Lower lobe of right lung (tissue), 2 donors: ENCODE measurements at places on chromosomes 7 and 10. TPM values are rescaled to one million over a fixed set of nuclear protein-coding genes. Genes with fewer than 3 reads are reported as not detected.

DNA sequence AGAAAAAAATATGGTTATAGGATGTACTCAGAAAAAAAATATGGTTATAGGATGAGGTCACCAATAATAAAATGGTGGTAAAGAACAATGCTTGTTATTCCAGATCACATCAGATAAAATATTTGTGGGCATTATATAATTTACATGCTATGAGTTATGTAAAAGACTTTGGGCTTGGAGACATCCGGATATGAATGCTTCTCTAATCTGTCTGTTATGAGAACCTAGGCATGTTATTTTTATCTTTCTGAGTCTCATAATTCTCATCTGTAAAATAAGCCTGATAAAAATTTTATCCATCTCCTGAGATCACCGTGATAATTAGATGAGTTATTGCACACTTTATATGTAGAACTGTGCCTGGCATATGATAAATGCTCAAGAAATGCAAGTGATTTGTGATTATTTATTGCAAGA lies 37.8 kb downstream of the DKK1 start:
- H3K4me3 ChIP-seq = no peak overlapping the region
- H3K27me3 ChIP-seq = no peaks in the 10 kb centered on the region
- H3K4me1 ChIP-seq = no peaks in the 10 kb centered on the region
- no peaks in the 10 kb centered on the region for H3K36me3 ChIP-seq
- DNase-seq = no peak

FFAR4 gene
- total RNA-seq = 13.7 TPM

- H3K36me3 ChIP-seq = peaks cover 38% of the 10 kb centered on the region
- no peak overlapping the region for H3K27ac ChIP-seq
- no peaks in the 10 kb centered on the region for H3K27me3 ChIP-seq
- peaks cover 26% of the 10 kb centered on the region for H3K4me1 ChIP-seq
- peak overlapping the region; percentile 80 for H3K4me3 ChIP-seq
- DNase-seq = no peak
These were observed 125.0 kb upstream of the ZNF746 start for GRCh38 chr7:149622444-149623210.

CAMK2B gene
- 0.30 TPM for total RNA-seq

DNA sequence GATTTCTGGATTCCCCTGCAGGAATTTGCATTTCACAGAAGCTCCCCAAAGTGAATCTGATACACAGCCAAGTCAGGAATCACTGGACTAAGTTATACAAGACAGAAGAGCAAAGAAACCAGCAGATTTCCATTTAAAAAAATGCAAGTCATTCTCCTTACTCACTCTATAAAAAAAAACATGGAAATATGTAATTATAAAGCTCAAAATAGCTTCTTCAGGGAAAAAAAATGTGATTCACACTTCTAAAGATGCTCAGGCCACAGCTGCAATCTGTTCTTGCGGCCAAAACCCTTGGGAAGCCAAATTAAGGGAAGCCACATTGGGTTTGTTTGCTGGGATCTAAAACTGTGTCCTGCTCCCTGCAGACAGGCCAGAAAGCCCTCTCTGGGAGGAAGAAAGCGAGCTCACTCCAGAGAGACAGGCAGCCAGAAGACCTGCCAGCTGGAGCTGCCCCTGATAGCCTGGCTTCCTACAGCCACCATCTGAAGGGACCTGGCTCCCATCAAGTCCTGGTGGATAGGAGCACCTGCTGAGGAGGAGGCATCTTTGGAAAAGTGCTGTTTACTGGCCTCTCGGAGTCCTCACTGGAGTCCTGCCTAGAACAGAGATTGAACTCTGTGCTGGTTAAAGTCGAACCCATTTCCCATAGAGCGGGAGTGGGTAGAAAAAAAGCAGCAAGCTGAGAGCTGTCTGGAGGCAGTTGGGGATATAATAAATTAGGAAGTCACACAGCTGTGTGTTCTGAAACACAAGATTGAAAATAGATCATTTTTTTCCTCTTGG lies 359.2 kb upstream of the AOAH start:
- H3K4me1 ChIP-seq = peaks cover 16% of the 10 kb centered on the region
- no peaks in the 10 kb centered on the region for H3K27me3 ChIP-seq
- no peak for DNase-seq
- H3K27ac ChIP-seq = peak overlapping the region; percentile 47
- no peaks in the 10 kb centered on the region for H3K36me3 ChIP-seq

FAM13C gene
- total RNA-seq = 13.9 TPM

DNA sequence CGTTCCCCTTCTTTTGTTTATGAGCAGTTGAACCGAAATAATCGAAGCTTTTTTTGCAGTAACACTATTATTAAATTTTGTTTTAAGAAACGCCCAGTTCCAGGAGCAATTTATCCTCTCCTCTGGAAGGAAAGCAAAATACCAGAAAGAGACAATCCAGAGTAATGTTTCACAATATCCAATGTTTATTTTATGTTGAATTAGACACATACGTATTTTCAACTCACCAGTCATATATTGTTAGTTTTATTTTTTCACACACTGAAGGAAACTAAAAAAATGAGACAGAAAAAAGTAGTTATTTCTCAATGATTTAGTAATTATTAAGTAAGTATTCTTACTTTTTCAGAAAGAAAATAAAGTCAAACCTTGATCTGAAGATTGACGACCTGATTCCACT lies 85.1 kb downstream of the MYOF start:
- no peak overlapping the region for H3K27ac ChIP-seq
- H3K27me3 ChIP-seq = no peaks in the 10 kb centered on the region
- H3K4me1 ChIP-seq = no peaks in the 10 kb centered on the region
- peaks cover 52% of the 10 kb centered on the region for H3K36me3 ChIP-seq

GIMAP6 gene
- total RNA-seq = 69.3 TPM

GRCh38 chr7:154844499-154844898 lies 158.4 kb downstream of the PAXIP1 start:
- no peak for DNase-seq
- H3K4me3 ChIP-seq = no peak overlapping the region
- H3K4me1 ChIP-seq = no peaks in the 10 kb centered on the region
- peaks cover 9% of the 10 kb centered on the region for H3K27me3 ChIP-seq
- H3K27ac ChIP-seq = no peak overlapping the region

- DNase-seq = no peak
- H3K27me3 ChIP-seq = no peaks in the 10 kb centered on the region
- no peak overlapping the region for H3K4me3 ChIP-seq
These were observed 21.2 kb downstream of the PDE1C start for GRCh38 chr7:32048970-32049491.

TNRC18 gene
- 104 TPM for total RNA-seq

- no peak for DNase-seq
- H3K27ac ChIP-seq = no peak overlapping the region
- peaks cover 68% of the 10 kb centered on the region for H3K4me1 ChIP-seq
- H3K4me3 ChIP-seq = no peak overlapping the region
- H3K36me3 ChIP-seq = no peaks in the 10 kb centered on the region
These were observed 37.2 kb downstream of the MKLN1 start for GRCh38 chr7:131364767-131365344.

NCF1 gene
- total RNA-seq = 50.8 TPM

- H3K27me3 ChIP-seq = no peaks in the 10 kb centered on the region
- DNase-seq = no peak
- H3K4me1 ChIP-seq = no peaks in the 10 kb centered on the region
These were observed 513.4 kb upstream of the GRM3 start for GRCh38 chr7:86130268-86130667.

GRCh38 chr10:74249865-74250264 lies 98.8 kb downstream of the ADK start:
- H3K4me3 ChIP-seq = no peak overlapping the region
- no peak for DNase-seq
- no peak overlapping the region for H3K27ac ChIP-seq
- H3K36me3 ChIP-seq = no peaks in the 10 kb centered on the region
- H3K27me3 ChIP-seq = no peaks in the 10 kb centered on the region

IFIT2 gene
- total RNA-seq = 64.8 TPM

DNA sequence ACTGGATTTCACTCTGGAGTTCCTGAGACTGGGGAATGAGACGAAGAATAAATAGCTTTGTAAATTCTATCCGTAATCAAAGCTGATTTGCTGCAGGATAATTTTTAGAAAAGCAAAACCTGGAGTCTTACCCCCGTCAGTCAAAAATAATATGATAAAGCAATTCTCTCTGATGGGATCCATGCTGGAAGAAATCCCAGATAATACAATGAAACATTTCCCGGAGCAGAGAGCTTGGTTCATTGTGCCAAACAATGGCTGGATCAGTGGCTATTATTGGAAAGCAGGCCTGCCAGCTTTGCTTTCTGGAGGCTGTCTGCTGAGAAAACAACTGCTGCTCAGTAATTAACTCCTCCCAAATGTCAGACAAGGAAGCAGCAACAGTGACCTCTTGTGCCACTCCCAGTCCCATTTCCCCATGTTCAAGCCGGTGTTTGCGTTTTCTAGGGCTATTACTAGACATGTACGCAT lies 609.4 kb upstream of the PCDH15 start:
- DNase-seq = no peak
- no peak overlapping the region for H3K27ac ChIP-seq
- no peaks in the 10 kb centered on the region for H3K36me3 ChIP-seq
- no peaks in the 10 kb centered on the region for H3K27me3 ChIP-seq
- no peak overlapping the region for H3K4me3 ChIP-seq
- H3K4me1 ChIP-seq = no peaks in the 10 kb centered on the region

GRCh38 chr10:118730756-118731456 lies 23.9 kb downstream of the CACUL1 start:
- peak overlapping the region; percentile 25 for H3K27ac ChIP-seq
- peaks cover 78% of the 10 kb centered on the region for H3K4me1 ChIP-seq
- H3K4me3 ChIP-seq = no peak overlapping the region
- no peaks in the 10 kb centered on the region for H3K27me3 ChIP-seq
- DNase-seq = no peak
- peaks cover 10% of the 10 kb centered on the region for H3K36me3 ChIP-seq

- H3K4me1 ChIP-seq = no peaks in the 10 kb centered on the region
- no peak for DNase-seq
- no peaks in the 10 kb centered on the region for H3K36me3 ChIP-seq
- no peaks in the 10 kb centered on the region for H3K27me3 ChIP-seq
These were observed 104.9 kb upstream of the KCND2 start for GRCh38 chr7:120168066-120168465.

TCF7L2 gene
- total RNA-seq = 71.2 TPM

DNA sequence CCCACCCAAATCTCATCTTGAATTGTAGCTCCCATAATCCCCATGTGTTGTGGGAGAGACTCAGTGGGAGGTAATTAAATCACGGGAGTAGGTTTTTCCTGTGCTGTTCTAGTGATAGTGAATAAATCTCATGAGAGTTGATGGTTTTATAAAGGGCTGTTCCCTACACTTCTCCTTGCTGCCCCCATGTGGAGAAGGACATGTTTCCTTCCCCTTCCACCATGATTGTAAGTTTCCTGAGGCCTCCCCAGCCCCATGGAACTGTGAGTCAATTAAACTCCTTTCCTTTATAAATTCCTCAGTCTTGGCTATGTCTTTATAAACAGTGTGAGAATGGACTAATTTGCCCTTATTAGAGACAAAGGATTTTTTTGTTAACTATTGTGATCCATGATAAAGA lies 48.5 kb upstream of the MKX start:
- no peaks in the 10 kb centered on the region for H3K4me1 ChIP-seq
- no peaks in the 10 kb centered on the region for H3K27me3 ChIP-seq
- no peak for DNase-seq
- H3K27ac ChIP-seq = no peak overlapping the region
